IPS DF 19.7 (cell line): ENCODE measurements at places on chromosomes 7 and 10.

DNA sequence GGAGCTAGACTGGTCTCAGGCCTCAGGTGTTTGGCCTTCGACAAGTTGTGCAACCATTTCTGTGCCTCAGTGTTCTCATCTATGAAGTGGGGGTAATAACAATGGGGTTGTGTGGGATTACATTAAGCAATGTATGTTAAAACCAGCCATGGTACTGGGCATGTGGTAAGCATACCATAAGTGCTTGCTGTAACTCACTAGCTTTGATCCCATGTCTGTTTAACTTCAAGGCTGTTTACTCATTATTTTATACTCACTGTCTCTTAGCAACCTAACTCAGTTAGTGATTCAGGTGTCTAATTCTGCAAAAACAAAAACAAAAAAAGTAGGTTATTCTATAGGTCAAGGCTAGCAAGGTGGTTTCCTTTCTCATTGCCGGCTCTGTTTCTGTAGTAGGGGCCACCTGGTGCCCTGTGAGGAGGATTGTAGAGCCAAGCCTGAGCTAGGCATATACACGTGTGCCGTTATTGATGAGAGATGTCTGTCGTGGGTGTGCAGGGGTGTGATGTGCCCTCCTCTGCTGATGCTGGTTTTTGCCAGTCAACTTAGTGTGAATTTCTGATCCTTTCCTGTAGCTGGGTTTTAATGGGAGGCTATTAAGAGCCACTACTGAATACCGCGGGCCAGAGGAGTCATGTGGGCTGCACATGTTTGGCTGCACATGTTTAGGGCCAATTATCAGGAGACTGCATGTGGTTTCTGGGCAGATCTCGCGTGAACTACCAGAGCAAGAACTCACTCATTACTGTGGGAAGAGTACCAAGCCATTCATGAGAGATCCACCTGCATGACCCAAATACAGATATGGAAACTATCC lies 56.2 kb downstream of the EEPD1 start:
- no peak for DNase-seq

GRCh38 chr7:20122073-20122472 lies 95.1 kb downstream of the MACC1 start:
- DNase-seq = no peak

GRCh38 chr10:11604865-11605650 lies 6.4 kb downstream of the USP6NL start:
- DNase-seq = no peak

- no peak for DNase-seq
Measured at GRCh38 chr7:156236936-156237599, 403.5 kb upstream of the RNF32 start.

GRCh38 chr10:104683567-104683966 lies 42.5 kb downstream of the SORCS3 start:
- no peak for DNase-seq

- DNase-seq = no peak
Measured at GRCh38 chr7:148905093-148905666, 21.1 kb upstream of the EZH2 start.

- no peak for DNase-seq
Measured at GRCh38 chr7:55488216-55488615, 84.1 kb downstream of the VOPP1 start.

GRCh38 chr7:77859343-77859742 lies 60.8 kb downstream of the PHTF2 start:
- DNase-seq = no peak

- DNase-seq = no peak
Measured at GRCh38 chr10:119346095-119346832, 138.9 kb downstream of the GRK5 start.

DNA sequence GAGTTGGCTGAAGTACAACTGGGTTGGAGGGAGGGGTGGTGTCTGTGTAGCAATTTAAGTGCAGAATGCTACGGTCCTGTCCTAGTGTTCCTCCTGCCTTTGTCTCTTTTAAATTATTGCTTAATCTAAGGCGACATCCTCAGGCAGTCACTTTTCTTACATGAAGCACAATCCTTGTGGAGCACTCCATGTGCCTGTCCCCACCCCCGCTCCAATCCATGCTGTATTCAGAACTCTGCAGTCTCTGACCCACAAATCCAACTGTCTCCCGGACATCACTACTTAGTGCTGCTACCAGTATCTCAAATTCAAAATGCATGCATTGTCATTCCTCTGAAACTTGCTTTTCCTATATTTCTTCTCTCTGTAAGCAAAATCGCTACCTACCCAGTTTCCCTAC lies 91.4 kb upstream of the FAM133B start:
- no peak for DNase-seq

GRCh38 chr7:127943541-127944521 lies 87.4 kb downstream of the LRRC4 start:
- no peak for DNase-seq

- no peak for DNase-seq
Measured at GRCh38 chr7:97623333-97623732, 108.6 kb upstream of the TAC1 start.

DNA sequence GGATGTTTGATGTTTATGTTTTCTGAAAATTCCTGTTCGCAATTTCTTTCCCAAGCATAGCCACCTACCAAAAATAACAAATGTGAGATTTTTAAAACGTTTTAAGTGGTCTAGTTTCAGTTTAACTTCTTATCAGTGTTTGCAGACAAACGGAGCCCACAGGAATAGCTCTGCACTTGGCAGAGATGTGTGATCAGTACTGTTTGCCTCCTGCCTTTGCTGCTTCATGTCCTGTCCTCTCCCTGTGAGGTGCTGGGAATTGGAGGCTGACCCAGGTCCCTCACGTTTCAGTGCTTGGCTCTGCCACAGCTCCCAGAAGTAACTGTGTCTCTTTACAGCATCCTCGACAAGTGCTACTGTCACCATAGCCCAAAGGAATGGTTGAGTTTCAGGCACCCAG lies 1.2 kb downstream of the UCN3 start:
- DNase-seq = no peak
